T-helper 17 cell (primary cell): ENCODE measurements at places on chromosomes 6 and 20.

DNA sequence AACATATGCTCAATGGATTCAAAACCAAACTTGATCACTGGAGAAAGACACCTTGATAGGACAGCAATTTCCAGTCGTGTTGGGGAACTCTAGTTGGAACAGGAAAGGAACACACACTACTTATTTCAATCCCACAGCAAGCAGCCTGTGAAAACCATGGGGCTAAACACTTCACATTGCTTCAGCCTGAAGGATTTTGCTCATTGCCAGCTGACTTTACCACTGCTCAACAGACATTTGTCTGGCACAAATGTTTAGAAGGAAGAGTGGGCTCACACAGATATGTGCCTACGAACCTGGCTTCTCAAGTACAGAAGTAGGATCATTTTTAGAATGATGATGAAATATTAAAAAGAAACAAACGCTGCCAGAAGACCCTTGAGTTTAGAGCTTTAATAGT, 598.1 kb downstream of the PHF3 start:
- DNase-seq, result no peak

DNA sequence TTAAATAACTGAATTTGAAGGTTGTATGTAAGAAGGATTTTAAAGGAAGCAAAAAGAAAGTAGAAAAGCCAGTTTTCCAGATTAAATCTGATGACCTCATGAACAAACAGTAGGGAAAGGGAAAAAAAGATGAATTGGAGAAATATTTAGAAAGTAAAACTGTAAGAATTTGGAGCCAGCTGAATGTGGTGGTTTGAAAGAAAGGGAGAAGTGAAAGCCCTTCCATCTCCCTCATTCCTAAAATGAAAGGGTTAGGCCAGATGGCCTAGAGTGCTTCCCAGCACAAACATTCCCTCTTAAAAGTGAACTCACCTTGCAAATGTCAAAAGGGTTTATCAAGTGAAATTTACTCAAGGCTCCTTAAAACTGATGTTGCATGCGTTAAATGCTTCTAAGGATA, 139.3 kb upstream of the COL21A1 start:
- DNase-seq, result no peak

- no peak for DNase-seq
Measured at GRCh38 chr6:91132461-91132860, 545.6 kb upstream of the MAP3K7 start.

GRCh38 chr6:133241086-133241900, at the start of gene EYA4:
Gene EYA4 (plus strand): TSS chr6:133241357. CDS start chr6:133274781, 33,424 bp downstream.
- DNase-seq, result no peak

GRCh38 chr20:24742436-24742835, 206.6 kb upstream of the CST7 start:
- DNase-seq, result no peak

DNA sequence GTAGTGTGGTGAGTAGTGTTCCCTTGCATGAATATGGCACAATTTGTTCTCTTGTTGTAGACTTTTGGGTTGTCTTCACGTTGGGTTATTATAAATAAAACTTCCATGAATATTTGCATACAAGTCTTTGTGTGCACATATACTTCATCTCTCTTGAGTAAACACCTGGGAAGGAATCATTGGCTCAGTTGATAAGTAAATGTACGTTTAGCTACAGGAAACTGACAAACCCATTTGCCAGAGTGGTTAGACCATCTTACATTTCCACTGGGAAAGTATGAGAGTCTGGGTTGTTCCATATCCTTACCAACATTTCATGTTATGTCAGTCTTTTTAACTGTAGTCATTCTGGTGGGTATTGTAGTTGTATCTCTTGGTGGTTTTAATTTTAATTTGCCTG, 119.2 kb downstream of the SLX4IP start:
- no peak for DNase-seq

DNA sequence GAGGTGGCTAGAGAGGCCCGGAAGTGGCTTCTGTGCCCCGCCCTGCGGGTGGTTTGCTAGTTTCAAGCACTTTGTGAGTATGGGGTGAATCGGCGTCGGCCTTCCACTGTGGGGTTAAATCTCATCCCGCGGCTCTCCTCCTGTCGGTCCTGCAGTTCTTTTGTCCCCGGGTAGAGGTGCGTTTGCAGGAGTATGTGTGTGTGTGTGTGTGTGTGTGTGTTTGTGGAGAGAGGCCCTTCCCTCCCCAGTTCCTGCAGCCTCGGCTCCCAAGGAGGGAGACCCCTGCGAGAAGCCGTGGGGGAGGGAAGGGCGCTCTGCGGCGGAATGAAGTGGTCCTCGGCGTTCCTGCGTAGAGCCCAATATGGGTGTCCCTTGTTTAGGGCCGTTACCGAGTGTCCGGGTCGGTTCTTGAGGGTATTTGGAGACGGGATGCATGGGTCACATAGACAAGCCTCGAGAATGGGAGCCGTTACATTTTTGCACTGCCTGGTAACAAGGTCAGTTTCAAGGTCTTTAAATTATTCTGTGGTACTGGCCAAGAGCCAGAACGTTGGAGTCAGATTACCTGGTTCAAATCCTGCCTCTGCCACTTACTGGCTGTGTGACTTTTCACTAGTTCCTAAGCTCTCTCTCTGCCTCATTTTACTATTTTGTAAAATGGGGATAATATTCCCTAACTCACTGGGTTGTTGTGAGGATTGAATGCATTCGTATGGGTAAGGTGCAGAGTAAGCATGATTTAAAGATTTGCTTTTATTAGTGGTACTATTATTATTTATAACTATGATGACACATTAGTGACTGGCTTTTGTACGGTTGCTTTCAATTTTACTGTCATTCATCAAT, at the start of gene ZKSCAN3:
ZKSCAN3 (plus strand) TSS at position 56 of the 846 bp plus-strand sequence. CDS start 9,640 bp downstream, outside the sequence.
- peak; percentile 60 for DNase-seq

DNA sequence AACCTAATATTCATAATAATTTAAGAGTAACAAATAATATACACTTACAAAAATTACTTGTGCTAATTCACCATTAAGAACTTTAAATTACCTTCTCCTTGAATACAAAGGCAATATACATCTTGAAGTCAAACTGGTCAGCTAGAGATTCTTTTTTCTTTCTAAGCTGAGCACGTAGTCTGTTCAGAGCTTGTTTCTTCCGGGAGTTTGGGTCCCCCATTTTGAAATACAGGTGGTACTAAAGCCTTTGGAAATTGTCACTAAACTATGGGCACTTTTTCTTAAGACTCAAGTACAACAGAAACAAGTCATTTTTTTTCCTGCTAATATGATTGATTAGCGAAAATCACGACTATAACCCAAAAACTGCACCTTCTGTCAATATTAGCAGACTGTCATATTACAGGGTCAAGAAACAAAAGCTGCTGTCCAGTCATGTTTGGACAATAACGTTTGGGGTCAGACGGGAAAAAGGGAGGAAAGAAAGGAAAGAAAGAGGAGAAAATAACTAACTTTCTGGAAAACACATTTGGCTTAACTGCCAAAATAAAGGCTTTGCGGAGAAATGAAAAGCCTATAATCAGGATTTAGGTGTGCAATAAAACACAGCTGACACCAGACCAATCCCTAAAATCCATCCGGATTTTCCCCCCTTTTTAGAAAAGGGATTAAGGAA, 367 bp downstream of the C6orf62 start:
- DNase-seq, result no peak

DNA sequence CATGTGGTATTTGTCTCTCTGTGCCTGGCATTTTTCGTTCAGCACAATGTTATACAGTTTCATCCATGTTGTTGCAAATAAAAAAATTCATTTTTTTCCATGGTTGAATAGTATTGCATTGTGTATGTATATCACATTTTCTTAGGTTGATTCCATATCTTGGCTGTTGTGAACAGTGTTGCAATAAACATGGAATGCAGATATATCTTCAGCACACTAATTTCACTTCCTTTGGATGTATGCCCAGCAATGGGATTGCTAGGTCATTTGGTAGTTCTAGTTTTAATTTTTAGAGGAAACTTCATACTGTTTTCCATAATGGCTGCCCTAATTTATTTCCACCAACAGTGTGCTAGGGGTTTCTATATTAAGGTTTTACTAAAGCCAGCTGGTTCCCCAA, 52.6 kb downstream of the GFRAL start:
- no peak for DNase-seq

DNA sequence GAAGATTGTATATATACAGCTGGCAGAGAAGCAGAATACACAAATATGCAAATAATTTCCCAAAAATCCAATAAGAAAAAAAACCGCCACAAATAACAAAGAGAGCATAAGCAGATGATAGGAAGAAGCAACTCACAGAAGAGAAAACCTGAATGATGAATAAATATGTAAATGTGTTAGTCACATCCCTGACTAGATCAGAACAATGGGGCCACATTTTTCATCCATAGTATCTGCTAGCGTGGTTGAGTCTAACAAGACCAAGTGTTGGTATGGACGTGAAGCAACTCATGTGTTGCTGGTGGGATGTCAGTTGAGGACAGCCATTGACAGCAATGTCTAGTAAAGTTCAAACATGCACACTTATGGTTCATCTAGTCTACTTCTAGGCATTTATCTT, 3.9 kb upstream of the SLC22A3 start:
- DNase-seq, result no peak

- no peak for DNase-seq
Measured at GRCh38 chr20:19757487-19758132, 448 bp upstream of the RIN2 start.
